ENCODE measurements at places on chromosomes 5 and 9.

DNA sequence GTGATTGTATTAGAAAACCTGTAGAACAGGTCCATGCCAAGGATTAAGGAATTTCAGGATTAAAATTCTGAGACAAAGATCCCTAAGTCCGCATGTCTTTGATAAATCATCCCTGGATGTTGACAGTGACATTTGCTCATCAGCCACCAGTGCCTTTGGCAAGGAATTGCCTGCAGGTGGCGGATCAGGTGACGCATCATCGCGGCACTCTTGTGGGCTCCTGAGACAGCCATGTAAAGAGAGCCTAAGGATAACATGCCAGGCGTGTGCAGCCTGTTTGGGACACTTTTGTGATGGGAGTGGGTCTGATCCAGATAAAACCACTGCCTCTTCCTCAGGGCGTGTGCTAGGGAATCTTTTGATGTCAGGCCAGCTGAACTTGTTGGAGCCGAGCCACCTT is 40.6 kb downstream of the ADCY2 start:
- DNase-seq: no peak

GRCh38 chr9:81782313-81782995 is 93.1 kb upstream of the TLE1 start:
- no peak for DNase-seq

GRCh38 chr5:148932355-148932935 is 106.0 kb downstream of the ADRB2 start:
- no peak for DNase-seq

- peak; percentile 27 for DNase-seq
Measured at GRCh38 chr9:114434878-114435311, 47.1 kb upstream of the AKNA start.

- DNase-seq: no peak
Measured at GRCh38 chr9:89234205-89235067, 55.8 kb upstream of the SHC3 start.

GRCh38 chr5:14184725-14185124 is 41.6 kb downstream of the TRIO start:
- DNase-seq: no peak

DNA sequence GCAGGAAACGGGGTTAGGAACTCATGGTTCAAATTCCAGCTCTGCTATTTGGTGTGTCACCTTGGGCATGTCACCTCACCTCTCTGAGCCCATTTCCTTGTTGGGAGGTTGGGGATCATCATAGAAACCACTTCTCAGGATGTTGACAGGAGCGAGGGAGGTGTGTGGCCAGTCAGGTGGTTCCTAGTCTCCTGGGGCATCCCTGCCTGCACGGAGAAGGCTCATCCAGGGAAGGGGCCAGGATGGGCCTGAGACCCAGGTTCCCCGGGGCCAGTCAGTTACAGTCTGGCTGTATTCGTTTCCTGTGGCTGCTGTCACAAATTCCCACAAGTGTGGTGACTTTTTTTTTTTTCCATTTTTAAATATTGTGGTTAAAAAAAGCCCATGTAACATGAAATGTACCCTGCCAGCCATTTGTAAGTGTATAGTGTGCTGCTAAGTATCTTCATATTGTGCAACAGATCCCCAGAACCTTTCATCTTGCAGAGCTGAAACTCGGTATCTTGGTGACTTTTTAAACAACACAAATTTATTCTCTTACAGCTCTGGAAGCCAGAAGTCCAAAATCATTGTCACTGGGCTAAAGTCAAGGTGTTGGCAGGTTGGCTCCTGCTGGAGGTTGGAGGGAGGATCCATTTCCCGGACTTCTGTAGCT is 78.7 kb upstream of the UNC5A start:
- no peak for DNase-seq

DNA sequence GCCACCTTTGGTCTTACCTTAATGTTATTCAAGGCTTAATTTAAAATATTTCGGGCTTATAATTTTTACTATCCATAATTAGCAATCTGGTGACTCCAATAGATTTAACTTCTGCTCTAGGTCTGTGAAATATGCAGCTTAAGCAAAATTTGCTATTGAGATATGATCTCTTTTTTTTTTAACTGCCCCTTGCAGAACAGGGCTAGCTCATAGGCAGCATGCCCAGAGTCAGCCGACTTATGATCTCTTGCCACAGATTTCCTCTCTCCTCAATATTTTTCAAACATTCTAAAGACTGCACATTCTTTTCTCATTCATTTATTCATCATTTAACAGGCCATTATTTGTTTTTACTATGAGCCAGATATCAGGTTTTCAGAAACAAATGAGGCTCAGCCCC is 4.5 kb downstream of the TTC23L start:
- no peak for DNase-seq

- no peak for DNase-seq
Measured at GRCh38 chr9:76886318-76886717, 19.6 kb downstream of the PRUNE2 start.

- no peak for DNase-seq
Measured at GRCh38 chr9:99601571-99602111, 220.0 kb upstream of the NR4A3 start.

- no peak for DNase-seq
Measured at GRCh38 chr5:172881691-172882370, 47.8 kb downstream of the ERGIC1 start.

DNA sequence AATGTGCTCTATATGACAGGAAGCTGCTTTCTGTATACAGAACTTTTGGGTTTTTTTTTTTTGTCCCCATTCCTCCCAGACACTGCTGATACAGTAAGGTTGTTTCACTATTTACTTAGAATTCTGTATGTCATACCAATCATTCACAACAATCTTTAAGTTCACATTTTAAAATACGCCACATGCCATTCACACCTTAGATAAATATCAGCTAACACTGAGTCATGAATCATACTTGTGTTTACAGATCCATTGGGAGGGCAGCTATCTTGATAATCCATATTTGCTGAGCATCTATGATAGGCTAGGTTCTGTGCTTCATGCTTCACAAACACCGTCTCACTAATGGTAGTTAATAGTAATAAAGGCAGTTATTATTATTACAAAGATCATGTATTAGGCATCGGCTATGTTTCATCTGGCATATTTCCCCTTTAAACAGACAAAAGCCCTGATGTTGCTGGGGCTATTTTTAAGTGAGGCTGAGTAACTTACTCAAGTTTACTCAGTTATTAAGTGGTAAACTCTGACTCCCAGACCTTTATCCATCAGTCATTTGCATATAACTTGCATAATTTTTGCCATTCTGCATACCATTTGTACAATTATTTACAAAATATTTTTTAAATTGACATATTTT is 152.2 kb upstream of the HMHB1 start:
- DNase-seq: no peak

GRCh38 chr9:136762915-136763648 is 1.2 kb downstream of the LCN15 start:
- DNase-seq: no peak

DNA sequence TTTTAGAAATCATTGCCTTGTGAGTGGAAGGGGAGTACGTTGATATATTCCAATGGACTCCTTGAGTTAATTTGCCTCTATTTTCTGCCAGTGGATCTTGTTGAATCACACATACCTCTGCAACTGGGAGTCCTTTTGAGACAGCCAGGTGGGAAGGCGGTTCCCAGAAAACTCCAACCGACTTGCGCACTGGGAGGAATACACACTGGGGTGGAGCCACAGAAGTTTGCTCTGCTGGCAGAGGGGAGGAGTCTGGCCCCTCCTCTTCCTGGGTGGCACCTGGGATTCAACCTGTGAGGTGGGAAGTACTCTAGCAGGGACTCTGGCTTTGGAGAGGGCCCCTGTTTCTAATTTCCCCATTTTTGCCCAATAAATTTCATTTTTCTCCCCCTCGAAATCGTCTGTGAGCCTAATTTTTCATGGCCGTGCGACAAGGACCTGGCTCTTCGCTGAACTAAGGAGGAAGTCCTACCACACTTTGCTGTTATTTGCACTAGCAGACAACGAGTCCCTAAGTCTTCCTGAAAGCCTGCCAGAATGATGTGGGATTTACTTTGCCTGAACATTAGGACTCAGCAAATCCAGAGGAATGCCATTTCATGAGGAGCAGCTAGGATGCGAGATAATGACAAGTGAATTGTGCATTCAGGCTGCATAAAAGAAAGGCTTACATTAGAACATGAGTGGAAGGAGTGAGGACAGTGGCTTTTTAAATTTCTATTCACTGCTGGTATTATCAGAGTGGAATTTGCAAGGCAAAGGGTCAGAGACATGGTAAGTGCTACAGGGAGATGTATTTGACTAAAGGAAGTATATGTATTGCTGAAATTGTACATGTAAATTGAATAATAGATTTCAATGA is 67.2 kb downstream of the PRLR start:
- DNase-seq: no peak

DNA sequence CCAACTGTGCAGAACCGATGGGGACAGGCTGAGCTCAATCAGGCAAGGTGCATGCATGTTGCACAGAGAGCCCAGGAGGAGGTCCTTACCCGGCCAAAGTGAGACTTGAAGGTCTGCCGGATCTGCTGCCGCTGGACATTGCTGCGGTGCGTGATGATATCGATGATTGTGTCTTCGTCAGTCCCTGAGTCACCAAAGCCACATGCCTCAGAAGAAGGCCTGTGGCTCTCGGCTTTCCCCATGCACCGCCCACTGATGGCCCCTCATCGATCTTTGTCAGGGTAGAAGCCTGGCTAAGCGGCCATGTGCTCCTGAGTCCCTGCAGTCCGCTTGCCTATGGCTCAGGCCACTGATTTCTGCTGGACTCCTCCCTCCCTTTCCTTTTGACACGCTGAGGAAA is 34.8 kb downstream of the ANXA6 start:
- no peak for DNase-seq

GRCh38 chr5:181047921-181048320 is 7.9 kb downstream of the BTNL9 start:
- no peak for DNase-seq

- DNase-seq: no peak
Measured at GRCh38 chr5:4453655-4454054, 686.5 kb upstream of the ADAMTS16 start.

DNA sequence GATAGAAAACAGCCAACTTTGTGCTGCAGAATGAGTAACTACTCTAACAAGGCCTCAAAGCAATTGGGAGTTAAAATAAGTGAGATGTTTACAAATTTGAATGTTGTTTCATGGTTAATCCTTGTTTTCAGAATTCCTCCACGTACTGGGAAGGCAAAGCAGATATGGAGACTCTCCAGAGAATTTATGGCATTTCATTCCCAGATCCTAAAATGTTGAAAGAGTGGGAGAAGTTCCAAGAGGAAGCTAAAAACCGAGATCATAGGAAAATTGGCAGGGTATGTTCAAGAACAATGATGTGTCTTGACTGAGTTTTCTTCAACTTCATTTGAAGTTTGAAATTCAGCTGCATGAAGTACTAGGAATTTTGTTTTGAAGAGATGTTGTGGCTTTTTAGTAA is 16.4 kb downstream of the TARS1 start:
- DNase-seq: no peak

- no peak for DNase-seq
Measured at GRCh38 chr9:104482921-104483570, 21.0 kb upstream of the OR13F1 start.

GRCh38 chr5:86500947-86501346 is 116.8 kb upstream of the COX7C start:
- no peak for DNase-seq

DNA sequence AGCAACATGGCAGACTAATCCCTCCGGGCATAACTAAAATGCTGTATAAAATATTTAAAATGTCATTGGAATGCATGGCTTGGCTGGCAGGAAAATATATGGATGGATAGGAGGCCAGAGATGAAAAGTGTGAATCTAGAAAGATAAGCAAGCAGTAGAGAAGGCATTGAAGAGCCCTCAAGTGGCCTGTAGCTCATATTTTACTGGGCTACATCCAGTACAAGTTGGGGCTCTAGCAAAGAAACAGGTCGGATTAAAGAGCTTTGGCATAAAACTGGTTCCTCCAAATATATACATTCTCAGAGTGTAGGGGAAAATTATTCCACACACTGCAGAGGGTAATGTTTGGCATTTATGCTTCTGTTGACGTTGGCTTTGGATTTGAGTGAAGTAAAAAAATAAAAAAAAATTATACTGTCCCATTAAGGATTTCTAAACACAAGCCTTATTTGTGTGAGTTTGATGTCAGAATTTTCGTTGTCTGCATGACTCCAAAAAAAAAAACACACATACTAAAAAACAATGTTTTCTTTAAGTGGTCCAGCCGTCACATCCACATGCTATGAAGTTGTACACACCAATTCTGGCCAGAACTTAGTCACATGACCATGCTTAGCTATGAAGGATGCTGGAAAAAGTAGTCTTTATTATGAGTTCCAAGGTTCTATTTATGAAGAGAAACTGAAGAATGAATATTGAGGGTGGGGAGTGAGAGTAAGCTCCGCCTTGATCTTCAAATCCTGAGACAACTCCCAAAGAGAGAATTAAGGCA is 147.0 kb downstream of the TLE1 start:
- no peak for DNase-seq

GRCh38 chr9:109499631-109500410 is 1.7 kb upstream of the PTPN3 start:
- DNase-seq: no peak

- no peak for DNase-seq
Measured at GRCh38 chr5:2204366-2205184, 321.9 kb upstream of the IRX4 start.

- no peak for DNase-seq
Measured at GRCh38 chr5:79505138-79505537, 8.8 kb downstream of the HOMER1 start.

GRCh38 chr5:25005431-25005830 is 360.7 kb upstream of the CDH10 start:
- DNase-seq: no peak

GRCh38 chr5:137496919-137497318 is 2.2 kb downstream of the SPOCK1 start:
- DNase-seq: no peak

GRCh38 chr9:13967011-13967410 is 346.9 kb downstream of the NFIB start:
- no peak for DNase-seq

DNA sequence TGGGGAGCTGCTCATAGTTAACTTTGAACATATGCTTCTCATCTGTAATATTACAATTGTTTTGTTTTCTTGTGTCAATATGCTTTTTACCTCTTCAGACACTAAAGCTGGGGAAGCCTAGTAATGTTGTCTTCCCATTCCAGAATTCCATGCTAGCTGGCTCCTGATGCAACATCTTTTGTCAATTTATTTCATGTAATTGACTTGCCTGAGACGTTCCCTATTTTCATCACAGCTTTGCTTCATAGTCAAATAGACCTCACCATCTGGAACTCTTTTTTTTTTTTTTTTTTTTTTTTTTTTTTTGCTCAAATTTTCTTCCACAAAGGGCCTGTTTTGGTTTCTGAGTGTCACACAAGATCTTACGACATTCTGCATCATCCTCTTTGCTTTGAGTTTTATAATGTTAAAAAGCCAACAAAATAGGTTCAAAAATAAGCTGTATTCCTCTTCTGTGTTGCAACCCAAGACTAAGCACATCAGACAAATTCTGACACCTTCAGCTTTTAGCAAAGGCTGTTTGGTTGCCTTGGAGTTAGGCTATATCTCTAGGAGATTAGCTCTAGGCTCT is 235.2 kb downstream of the NR3C1 start:
- no peak for DNase-seq

Measured in C1 segment of cervical spinal cord (tissue), 14 donors.